ENCODE measurements at places on chromosomes 16 and 17. TPM values are rescaled to one million over a fixed set of nuclear protein-coding genes. Genes with fewer than 3 reads are reported as not detected.
A peak's percentile ranks its signal among the peaks of the same experiment; 100 is the strongest.

DNA sequence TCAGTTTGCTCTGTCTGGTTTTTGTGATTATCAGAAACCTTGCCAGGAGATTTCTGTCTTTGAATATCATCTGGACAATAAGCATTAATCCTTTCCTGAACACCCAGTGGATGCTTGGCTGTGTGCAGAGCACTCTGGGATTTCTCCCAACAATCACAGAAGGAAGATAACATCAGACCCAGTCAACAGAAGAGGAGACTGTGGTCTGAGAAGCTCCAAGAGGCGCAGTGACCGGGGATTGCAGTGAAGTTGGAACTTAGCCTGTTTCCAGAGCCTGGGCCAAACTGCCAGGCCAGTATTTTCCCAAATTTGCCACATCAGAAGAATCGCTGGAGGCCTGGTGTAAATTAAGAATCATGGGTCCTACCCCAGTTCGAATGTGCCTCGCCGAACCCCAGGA, 264.7 kb downstream of the C16orf95 start:
- no peak for DNase-seq

DNA sequence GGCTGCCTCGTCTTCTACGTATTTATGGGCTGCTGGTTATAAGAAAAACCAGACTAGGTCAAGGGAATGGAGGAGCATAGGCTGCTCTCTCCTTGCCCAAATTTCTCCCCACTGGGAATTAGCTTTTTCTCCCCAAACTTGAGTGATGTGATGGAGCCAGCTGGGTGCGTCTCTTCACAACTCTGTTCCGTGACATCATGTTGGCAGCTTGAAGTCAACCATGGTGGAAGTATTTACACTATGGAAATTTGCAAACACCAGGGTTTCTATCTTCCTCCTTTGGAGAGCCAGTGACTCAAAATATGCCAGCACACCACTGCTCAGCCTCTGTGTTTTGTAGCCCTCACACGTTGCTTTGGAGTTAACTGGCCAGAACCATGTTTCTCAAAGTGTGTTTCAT, 78.1 kb downstream of the OR1D5 start:
- no peak for DNase-seq

DNA sequence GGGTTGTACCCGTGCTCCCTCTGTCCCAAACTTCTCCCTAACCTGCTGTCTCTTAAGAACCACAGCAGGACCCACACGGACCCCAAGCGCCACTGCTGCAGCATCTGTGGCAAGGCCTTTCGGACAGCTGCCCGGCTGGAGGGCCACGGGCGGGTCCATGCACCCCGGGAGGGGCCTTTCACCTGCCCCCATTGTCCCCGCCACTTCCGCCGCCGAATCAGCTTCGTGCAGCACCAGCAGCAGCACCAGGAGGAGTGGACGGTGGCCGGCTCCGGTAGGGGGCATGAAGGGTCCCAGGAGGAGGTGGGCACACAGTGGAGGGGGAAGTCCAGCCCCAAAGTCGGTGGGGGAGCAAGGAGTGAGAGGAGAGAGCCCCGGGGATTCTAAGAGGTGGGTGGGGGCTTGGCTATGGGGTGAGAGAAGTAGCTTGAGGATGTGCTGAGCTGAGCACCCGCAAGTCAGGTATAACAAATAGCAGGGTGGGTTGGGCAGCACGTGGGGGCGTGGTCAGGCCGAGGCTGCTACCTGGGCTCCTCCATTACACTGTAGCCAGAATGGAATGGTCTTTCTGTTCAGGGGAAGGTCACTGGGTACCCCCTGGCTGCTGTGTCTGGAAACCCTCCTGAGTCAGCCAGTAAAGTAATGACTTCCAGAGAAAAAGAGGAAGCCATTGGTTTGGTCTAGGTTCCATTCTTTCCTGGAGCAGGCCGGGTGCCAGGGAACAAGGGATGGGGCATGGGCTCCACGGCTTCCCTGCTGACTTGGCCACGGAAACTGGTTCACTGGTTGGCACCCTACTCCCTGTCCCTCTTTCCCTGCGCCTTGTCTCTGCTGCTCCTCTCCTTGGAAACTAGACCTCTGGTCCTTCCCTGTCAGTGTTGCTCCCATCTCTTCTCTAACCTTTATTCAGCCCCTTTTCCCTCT, 7.1 kb downstream of the PRSS53 start:
- DNase-seq, result no peak

The RNF222 gene
- 0.07 TPM for polyA plus RNA-seq

GRCh38 chr16:48596326-48596725, 13.7 kb downstream of the N4BP1 start:
- DNase-seq, result peak; percentile 71

GRCh38 chr17:60169921-60170817, 20.4 kb downstream of the CA4 start:
- DNase-seq, result peak; percentile 9

DNA sequence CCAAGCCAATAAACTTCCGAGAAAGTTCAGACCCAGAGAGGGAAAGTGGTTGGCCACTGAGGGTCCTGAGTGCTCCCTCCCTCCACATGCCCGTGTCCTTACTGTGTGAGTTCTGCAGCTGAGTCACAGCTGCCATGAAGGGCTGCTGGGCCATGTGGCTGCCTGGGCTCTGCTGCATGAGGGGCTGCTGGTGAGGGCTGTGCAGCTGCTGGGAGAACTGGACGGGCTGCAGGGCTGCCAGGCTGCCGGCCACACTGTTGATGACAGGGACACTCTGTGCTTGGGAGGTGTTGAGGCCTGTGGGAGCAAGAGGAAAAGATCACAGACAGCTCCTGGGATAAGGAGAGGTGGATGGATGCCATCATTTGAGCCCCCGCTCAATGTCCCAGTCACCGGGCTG, 44.0 kb downstream of the HNF1B start:
- DNase-seq, result no peak

The CCL3 gene
- polyA plus RNA-seq, result not detected

- DNase-seq, result no peak
These were observed 11.5 kb downstream of the DLG4 start for GRCh38 chr17:7208027-7208571.

The CFAP20 gene
- 51.3 TPM for polyA plus RNA-seq

GRCh38 chr17:14359163-14360020, 58.5 kb downstream of the HS3ST3B1 start:
- DNase-seq, result no peak

The NUPR1 gene
- 56.1 TPM for polyA plus RNA-seq

DNA sequence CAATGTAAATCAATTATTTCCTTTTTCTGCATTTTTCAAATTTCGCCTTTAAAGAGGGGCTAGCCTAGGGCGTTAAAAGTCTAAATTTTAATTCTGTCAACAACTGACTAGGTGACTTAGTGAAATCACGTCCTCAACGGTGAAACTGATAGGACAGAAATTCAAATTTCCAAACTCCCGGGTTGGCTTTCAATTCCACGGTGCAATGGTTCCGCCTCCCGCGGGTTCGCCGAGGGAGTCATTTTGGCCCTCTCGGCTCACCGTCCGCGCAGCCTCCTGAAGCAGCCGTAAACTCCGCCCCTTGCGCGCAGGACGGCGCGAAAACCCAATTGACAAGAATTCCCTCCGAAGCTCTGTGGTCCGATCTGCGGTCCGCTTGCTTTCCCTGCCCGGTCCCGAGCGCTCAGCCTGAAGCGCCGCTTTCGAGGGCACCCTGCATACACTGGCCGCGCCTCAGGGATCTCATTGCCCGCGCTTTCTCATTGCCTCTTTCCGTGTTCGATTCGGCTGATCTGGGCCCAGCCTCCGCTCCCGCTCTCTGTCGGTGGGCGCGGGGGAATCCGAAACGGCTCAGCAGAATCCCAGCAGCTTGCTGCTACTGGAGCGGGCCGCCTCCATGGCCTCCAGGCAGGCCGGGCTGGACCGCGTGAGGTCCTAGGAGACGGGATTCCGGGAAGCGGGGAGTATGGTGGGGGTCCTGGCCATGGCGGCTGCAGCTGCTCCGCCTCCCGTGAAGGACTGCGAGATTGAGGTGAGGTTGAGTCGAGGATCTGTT, at the start of gene ATAD5:
TSS of gene ATAD5 (plus strand) at position 304 of the 775 bp plus-strand sequence. CDS start at position 686, 382 bp downstream.
- DNase-seq, result peak; percentile 88

DNA sequence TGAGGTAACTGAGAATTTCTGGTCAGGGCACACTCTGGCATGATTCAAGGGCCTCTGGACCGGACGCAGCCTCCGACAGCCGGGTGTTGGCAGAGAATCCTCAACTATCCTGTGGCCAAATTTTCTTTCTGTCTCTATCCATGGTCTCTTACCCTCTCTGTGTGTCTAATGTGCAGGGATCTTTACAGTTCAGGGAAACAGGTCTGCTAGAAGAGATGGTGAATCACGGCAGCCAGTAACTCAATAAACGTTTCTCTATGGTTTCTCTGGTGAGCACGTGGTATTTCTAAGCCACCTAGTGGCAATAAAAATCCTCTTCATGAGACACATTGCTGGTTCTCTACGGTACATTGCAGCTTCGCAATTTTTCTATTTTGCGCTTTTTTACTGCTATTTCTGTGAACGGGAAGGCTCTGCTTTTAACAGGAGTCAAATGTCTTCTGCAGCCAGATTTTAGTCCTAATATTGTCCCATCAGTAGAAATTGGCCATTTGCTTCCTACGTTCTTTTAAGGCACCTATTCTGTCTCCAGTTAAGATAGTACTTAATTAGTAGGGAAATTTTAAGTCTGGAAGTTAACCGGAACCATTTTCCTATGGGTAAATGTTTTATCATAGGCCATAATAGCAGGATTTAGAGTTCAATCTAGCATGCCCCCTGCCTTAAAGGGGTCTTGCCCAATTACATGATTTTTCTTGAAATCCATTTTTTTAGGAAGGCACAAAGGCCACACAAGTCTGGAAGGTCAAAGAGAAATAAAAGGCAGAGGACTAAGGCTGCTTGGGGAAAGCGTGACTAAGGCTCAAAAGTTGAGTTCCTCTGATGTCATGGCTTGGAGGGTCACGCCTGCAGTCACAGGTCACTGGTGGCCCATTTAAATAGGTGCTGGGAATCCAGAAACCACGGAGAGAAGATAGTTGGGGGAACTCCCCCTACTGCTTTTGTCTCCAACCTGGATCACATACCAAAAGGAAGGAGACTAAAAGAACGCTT, 31.5 kb downstream of the QPRT start:
- peak; percentile 71 for DNase-seq

- no peak for DNase-seq
These were observed 10.6 kb downstream of the ITGB4 start for GRCh38 chr17:75731716-75732498.

The TPSB2 gene
- polyA plus RNA-seq, result not detected

GRCh38 chr17:49510059-49510719, 15.1 kb downstream of the NGFR start:
- no peak for DNase-seq

The OR4D2 gene
- not detected for polyA plus RNA-seq

DNA sequence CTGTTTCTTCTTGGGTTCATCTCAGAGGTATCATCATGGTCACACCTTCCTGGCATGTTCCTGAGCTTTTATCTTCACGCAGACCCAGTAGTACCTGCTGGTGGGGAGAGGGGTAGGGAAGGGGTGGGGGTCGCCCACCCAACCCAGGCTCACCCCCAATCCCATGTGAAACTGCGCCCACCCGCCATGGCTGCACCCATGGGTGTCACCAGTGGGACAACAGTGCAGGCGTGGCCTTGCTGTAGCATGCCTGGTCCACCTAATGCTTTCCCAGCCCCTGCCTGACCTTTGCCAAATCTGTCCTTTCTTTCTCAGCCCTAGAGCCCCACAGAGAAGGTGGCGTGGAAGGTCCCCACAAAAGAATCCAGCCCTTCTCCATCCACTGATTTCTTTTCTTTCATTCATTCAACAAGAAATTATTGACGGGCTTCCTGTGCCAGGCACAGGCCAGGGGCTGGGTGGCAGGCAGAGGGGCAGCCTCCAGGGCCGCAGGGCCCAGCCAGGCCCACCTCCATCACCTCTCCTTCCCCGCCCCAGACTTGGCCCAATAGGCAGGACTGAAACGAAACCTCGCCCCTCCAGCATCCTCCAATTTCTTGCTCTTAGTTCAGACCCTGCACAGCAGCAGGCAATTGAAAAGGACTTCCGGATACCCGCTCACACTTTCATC, 79.1 kb upstream of the TNRC6C start:
- DNase-seq, result no peak

- no peak for DNase-seq
These were observed 15.1 kb downstream of the SLC6A4 start for GRCh38 chr17:30220414-30220813.

DNA sequence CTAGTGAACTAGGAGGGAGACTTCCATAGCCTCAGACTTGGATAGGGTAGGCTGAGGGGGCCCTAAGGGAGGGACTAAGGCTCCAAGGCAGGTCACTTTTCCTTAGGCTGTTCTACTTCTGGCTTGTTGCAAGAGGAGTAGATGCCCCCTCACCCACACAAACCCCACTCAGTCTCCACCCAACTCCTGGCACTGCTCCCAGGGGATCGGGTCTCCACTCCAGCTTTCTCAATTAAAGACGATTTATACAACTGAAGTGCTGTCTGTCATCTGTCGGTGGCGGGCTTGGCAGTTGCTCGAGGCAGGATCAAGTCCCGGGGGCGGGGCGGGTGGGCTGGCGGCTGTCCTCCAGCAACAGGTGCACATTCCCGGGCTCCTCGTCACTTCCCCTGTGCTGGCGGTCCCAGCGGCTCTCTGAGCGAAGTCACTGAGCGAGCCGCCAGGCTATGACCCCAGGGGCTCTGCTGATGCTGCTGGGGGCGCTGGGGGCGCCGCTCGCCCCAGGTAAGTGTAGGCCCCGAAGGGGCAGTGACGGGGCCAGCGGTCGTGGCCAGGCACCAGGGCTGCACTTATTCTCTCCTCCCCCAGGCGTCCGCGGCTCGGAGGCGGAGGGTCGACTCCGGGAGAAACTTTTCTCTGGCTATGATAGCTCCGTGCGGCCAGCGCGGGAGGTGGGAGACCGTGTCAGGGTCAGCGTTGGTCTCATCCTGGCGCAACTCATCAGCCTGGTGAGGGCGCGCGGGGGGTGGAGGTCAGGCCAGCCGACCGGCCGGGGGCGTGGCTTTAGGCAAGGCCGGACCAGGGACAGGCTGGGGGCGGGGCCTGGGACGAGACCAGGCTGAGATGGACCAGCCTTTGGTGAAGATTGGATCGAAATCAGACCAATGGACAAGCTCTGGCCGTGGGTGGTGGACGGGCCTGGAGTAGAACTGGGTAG, at the start of gene CHRNB1:
TSS of gene CHRNB1 (plus strand) at position 380 of the 937 bp plus-strand sequence. CDS start at position 447, 67 bp downstream.
- DNase-seq, result no peak

The CMTM4 gene
- polyA plus RNA-seq, result 17.0 TPM

The SCNN1B gene
- 0.90 TPM for polyA plus RNA-seq

The PYY gene
- not detected for polyA plus RNA-seq

GRCh38 chr17:81511804-81512561, 616 bp downstream of the ACTG1 start:
- DNase-seq, result peak; percentile 31

GRCh38 chr16:71895679-71896365, 491 bp downstream of the IST1 start:
- DNase-seq, result peak; percentile 50

DNA sequence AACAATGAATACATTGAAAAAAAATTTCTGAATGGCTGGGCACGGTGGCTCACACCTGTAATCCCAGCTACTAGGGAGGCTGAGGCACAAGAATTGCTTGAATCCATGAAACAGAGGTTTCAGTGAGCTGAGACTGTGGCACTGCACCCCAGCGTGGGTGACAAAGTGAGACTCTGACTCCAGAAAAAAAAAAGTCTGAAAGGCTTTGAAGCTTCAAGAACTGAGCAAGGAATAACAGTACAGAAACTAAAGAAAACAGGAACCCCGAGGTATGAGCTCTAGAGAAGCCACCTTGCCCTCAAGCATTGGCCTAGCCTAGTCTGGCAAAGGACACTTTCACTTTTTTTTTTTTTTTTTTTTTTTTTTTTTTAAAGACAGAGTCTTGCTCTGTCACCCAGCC, 45.0 kb downstream of the TEX2 start:
- no peak for DNase-seq

All from mammary epithelial cell (primary cell).